ENCODE measurements at places on chromosomes 11 and 22.

GRCh38 chr11:81963018-81963417 is 770.6 kb downstream of the FAM181B start:
- no peak for DNase-seq

- DNase-seq = no peak
Measured at GRCh38 chr22:17217179-17217578, 2.1 kb downstream of the ADA2 start.

DNA sequence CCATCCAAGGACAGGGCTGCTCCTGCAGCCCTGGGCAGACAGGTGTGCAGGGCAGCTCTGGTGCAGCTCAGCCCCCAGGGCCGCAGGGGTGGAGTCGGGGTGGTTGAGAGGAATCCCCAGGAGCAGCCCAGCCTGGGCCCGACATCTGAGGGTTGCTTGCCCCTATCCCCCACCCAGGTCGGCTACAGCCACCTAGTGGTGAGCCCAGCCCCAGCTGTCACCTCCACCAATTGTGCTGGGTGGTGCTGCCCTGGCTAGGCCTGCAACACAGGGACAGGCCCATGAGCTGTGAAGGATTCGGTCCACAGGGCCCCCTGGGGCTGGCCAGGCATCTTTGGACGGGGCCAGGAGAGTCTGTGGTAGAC is 29.6 kb downstream of the RTN4R start:
- peak; percentile 67 for DNase-seq

GRCh38 chr22:40749829-40750228 is 69.3 kb downstream of the SLC25A17 start:
- no peak for DNase-seq

- DNase-seq = no peak
Measured at GRCh38 chr11:79400717-79401330, 40.0 kb downstream of the TENM4 start.

DNA sequence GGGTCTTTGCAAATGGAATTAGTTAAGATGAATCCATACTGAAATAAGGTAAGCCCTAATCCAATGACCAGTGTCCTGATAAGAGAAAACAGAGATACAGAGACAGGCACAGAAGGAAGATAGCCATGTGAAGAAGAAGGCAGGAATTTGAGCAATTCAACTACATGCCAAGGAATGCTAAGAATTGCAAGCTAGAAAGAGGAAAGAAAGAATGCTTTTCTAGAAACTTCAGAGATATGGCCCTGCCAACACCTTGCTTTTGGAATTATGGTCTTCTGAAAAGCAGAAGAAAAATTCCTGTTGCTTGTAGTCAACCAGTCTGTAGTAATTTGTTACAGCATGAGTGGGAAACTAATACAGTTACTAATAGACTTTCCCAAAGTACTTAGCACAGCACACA is 111.3 kb downstream of the SLC17A6 start:
- no peak for DNase-seq

- no peak for DNase-seq
Measured at GRCh38 chr11:20118209-20118608, 42.1 kb downstream of the DBX1 start.

DNA sequence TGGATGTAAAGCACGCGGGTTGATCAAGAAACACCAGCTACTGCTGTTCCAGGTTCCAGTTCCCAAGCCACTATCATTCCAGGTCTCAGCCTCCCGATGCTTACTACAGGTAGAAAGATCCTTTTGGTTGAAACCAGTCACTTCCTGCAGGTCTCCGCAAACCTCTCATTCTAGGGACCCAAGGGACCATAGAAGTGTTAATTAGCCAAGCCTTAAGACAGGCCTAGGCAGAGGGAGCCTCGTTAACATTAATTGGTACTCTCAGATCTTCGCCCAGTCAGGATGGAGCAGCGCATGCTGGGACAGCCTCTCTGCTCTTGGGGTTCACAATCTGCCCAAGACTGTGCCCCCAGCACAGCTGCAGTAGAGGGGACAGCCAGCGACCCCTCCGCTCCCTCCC is 11.2 kb upstream of the OAF start:
- DNase-seq = no peak

GRCh38 chr11:90134478-90135003 is at the start of gene NAALAD2:
Gene NAALAD2, plus strand, starts transcription at chr11:90134663. Its CDS starts 96 bp downstream, at chr11:90134759.
- DNase-seq = no peak

DNA sequence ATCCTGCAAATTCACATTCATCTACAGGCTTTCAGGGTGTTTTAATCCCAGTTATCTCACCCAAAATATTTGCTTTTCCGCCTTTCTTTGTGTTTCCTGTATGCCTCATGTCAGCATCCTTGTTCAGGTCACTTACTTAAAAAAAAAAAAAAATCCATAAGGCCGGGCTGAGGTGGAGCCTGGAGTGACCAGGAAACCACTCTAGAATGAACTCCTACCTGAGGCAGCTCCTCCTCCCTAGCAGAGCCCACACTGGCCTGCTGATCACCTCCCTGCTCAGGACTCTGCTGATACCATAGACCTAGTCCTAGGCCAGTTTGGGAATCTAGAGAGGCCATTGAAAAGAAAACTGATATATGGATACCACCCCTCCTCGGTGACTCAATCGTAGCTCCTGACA is 8.7 kb upstream of the DGAT2 start:
- DNase-seq = no peak

DNA sequence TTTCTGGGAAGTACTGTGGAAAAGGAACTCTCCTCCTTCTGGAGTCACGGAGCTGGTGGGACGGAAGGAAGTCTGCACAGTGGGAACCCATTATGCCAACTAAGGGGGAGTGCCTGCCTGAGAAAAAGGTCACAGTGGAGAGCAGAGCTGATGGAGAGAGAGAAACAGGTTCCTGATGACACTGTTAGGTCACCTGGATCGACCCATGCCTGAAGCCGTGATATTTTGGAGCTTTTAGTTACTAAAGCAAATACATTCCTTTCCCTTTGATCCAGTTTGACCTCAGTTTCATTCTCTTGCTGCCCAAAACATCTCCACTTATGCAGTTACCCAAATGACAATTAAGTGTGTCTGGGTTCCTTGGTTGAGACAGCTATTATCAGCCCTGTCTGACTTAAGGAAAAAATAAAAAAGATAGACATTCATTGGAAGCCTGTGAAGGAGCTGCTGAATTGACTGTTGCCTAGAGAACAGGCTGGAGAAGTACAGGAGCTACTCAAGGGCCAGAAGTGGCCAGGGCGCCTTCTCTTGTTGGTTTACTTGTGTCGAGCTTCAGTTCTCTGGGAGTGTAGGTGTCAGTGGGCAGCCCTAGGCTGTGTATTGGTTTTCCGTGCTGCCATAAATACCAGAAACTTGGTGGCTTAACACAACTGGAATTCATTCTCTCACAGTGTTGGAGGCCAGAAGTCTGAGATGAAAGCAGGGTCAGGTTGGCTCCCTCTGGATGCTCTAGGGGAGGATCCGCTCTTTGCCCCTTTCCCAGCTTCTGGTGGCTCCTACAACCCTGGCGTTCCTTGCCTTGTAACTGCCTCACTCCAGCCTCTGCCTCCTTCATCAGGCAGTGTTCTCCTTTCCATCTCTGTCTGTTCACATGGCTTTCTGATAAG is 13.6 kb downstream of the MRGPRD start:
- DNase-seq = no peak

- DNase-seq = no peak
Measured at GRCh38 chr22:30984317-30984716, 15.3 kb downstream of the TUG1 start.

- no peak for DNase-seq
Measured at GRCh38 chr11:85295694-85296271, 331.4 kb downstream of the DLG2 start.

GRCh38 chr22:27935897-27936296 is 16.8 kb upstream of the PITPNB start:
- DNase-seq = no peak
